ENCODE measurements at places on chromosomes 5 and 9.

DNA sequence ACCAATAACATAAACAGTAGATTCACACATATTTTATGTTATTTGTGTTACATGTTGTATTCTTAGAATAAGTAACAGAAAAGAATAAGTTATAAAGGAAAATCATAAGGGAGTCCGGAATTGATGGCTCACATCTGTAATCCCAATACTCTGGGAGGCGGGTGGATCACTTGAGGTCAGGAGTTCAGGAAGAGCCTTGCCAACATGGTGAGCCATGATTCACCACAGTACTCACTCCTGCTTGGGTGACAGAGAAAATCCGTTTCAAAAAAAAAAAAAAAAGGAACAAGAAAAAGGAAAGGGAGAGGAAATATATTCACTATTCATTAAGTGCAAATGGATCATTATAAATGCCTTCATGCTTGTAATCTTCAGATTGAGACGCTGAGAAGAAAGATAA, 533.3 kb upstream of the CDH9 start:
- DNase-seq, result no peak

- no peak for DNase-seq
Measured at GRCh38 chr5:111743988-111744387, 13.0 kb downstream of the NREP start.

DNA sequence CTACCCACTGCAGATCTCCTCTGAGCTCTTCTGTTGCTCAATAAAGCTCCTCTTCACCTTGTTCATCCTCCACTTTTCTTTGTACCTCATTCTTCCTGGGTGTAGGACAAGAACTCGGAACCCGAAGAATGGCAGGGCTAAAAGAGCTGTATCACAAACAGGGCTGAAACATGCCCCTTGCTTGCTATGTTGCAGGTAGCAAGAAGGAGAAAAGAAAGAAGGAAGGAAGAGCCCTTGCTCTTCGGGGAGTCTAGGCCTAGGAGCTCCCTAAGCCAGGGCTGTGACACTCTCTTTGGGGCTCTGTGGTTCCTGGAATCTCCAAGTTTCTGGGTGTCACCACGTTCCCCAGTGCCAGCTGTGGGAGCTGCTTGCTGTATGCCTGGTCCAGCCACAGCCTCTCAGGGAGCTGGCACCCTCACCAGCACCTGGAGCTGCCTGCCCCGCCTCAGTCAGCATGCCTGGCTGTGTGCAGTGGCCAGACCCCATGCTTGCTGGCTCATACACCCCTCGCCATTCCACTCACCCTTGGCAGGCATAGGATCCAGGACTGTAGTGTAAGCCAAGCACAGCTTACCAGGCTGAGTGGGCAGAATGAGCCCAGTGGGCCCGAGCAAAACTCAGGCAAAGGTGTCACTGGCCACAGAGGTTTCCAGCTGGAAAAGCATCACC, 274.8 kb upstream of the ADRA1B start:
- no peak for DNase-seq

- DNase-seq, result no peak
Measured at GRCh38 chr5:137220523-137220927, 278.6 kb downstream of the SPOCK1 start.

DNA sequence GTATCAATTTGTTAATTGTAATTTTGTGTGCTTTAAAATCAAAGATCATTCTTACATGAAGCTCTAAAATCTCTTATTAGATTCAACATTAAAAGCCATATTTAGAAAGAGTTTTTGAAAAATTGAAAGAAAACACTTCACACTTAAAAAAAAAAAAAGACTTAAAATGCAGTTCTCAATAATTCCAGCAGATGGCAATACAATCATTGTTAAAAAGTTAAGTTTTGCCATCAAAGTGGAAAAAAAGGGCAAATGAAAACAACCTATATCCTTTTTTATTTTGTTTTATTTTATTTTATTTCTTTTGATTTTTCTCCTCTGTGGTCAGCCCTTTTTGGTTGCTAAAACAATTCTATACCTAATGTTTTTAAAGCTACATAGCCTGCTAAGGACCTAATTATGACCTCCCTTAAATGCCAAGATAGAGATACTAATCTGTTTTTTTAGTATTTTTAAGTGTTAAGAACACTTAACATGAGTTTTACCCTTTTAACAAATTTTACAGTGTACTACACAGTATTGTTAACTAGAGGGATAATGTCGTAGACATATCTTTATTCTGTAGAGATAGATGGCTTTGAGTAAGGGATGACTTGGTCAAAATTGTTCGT, 154.2 kb upstream of the DAB2 start:
- no peak for DNase-seq

- DNase-seq, result no peak
Measured at GRCh38 chr5:148455185-148455584, 71.4 kb downstream of the FBXO38 start.

DNA sequence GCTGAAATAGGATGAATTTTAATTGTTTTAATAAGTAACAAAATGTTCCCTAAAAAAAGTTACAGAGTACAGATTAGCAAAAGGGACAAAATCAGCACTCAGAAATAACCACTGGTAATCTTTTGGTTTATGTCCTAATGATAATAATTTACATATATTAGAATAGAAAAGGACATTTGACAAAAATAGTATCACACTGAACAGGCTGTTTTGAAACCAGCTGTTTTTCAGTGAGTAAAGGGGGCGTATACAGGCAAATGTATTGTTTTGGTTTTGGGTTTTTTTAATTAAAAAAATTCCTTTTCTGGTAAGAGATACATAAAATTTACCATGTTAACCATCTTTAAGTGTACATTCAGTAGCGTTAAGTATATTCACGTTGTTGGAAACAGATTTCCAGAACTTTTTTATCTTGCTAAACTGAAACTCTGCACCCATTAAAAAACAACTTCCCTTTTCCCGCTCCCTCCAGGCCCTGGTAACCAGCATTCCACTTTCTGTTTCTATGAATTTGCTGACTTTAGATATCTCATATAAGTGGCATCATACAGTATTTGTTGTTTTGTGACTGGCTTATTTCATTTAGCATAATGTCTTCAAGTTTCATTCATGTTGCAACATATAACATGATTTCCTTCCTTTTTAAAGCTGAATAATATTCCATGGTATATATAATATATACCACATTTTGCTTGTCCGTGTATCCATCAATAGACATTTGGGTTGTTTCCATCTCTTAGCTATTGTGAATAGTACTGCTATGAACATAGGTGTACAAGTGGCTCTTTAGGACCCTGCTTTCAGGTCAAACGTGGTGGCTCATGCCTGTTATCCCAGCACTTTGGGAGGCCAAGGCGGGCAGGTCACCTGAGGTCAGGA, 20.6 kb upstream of the LARP1 start:
- DNase-seq, result no peak

DNA sequence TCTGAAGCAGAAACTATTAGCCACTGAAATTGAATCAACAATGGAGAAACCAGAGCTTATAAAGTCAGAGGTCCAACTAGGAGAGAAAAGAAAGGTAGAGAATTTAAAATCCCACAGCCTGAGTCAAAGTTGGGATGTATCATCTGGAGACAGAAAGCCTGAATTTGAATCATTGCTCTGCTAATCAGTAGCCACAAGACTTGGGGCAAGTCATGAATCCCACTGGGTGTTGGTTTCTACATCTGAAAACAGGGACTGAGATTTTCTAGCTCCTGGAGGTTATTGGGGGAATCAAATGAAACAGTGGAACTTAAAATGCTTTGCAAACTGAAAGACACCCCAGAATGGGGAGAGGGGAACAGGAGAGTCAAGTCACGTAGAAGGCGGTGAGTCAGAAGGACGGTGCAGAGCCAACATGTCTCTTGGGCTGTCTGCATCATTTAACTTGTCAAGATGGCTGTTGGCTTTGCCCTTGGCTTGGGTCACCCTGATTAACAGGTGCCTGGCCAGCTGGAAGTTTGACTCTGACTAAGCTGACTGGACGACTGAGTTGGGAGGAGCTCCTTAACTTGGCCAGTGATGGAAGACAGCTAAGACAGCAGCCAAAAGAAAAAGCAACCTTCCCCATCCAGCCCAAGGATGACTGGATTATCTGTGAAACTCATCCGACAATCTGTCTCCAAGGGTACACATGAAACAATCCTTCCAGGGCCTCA, 60.6 kb upstream of the ADRA1B start:
- no peak for DNase-seq

DNA sequence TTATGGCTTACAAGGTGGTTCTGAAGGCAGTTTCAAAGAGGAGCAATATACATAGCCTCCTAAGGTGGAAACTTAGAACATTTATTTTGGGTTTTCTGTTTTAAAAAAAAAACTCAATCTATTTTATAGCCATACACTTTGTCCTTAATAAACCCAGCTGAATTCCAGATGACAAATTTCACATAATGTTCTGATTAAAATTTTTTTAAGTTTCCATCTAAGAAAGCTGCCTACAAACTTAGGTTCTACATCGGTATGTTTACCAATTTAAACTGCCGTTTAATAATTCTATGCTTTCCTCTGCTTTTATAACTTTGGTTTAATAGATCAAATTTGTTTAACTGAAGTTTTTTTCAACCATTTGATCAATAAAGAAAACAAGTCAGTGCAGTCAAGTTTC, 12.5 kb downstream of the NR3C1 start:
- DNase-seq, result no peak

- no peak for DNase-seq
Measured at GRCh38 chr9:82021198-82021597, 32.6 kb downstream of the SPATA31D1 start.

DNA sequence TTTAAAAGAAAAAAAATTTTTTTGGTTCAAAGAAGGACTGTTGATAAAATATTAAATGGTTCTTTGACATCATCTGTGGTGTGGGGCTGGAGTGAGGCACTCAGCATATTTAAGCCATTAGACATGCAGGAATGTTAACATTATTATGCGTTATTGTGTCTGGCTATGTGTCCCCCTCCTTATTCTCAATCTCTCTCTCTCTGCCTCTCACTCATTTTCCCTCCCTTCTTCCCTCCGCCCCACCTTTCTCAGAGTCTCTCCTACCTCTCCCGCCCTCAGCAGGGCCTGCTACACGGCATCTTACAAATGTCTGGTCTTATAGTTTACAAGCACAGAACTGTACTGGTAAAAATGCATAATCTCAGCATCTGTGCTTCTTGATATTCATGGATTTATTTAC, 287.8 kb upstream of the TMEM161B start:
- no peak for DNase-seq

DNA sequence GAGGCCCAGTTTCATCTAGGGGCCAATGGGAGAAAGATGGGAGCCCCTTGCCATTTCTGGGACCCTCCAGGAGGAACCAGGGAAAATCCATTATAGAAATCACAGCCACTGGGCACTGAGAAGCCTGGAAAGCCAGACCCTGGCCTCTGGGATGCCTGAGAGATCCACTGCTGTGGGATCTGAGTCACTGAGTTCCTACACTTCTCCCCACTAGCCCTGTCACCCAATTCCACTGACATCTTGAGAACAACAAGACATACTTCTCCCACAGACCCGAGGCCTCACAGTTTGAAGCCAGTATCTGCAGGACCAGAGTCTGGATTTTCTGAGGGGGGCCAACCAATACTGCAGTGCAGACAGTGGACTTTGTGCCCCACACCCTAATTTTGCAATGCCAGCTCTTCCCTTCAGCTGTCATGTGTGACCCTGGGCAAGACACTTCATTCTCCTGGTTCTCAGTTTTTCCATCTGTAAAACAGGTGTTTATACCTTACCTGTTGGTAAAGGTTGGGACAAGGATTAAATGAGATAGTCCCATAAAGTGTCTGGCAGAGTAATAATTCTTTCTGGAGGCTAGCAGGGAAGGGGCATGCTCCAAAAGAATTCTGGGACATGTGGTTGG, 46.5 kb downstream of the CXXC5 start:
- DNase-seq, result no peak

DNA sequence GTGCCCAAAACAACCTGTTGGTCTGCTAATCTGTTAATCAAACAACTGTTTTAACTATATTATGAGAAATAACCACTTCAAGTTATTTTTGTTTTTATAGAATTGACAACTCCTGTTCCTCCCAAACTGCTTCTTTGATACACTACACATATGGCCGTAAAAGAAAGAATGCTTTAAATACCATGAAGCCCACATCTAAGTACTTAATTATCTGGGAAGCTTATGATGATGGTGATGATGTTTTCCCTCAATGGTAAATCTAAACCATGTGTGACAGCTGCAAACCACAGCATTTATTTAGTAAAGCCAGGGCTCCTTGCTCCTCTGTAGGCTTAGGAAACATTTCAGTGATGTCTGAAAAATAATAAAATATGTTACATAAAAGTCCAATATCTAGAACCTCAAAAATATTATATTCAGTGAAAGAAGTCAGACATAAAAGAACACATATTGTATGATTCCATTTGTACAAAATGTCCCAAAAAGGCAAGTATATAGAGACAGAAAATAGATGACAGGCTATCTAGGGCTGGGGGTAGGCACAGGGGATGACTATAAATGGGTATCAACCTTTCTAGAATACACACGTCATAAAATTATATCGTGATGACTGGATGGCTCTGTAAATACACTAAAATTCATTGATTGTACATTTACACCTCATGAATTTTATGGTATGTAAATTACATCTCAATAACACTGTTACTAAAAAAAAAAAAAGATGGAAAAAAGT, 154.1 kb downstream of the EFNA5 start:
- DNase-seq, result no peak

DNA sequence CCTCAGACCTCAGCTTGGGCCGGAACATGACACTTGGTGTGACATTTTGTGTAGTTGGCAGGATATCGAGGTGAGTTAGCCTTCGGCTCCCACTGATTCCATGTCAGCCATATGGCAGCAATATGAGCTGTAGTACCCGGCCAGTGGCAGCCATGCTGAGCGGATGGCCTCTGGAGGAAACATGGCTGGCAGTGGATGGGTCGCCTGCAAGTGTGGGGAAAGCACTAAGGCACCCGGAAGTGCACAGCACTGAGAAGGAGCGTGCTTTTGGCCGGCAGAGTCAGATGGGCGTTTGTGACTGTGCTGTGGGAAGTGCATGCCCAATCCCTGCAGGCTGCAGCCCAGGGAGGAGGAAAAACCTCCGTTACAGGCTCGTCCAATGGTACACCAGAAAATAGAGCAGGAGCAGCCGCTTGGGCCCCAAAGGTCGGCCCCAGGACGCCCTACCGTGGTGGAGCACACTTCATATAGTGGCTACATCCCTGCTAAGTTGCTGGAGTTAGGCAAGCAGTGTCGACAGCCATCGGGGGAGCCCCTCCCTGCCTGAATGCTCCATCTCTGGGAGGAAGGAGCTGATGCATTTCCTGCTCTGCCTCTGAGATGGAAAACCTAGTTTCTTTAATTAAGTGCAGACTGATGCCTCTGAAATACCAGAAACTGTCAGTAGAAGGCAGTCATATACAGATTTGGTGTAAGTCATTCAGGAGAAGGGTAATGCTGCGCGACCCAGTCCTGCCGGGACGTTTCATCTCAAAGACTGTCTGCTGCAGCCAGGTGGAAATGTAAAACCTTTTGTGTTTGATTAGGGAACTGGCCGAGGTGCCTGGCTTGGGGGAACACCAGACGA, 2185.8 kb upstream of the ACO1 start:
- no peak for DNase-seq

DNA sequence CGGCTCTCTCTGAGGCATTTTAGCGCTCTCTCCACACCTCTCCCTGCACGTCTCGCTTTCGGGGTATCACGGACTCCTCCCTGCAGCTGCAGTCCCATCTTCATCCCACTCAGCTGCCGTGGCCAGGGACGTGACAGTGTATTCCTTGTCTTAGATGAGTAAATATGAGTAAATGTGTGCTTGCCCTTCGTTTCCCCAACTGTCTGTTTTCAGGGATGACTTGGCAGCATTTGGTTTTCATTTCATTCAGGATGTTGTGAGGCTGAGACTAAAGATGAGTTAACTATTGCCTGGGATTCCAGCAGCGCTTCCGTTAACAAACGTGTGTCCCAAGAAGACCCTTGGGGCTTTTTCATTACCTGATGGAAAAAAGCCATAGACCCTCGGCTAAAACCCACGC, 29.5 kb downstream of the GDNF start:
- DNase-seq, result no peak

GRCh38 chr9:91219557-91219956, 142.2 kb downstream of the AUH start:
- no peak for DNase-seq
